ENCODE measurements at places on chromosomes 3 and 15.

DNA sequence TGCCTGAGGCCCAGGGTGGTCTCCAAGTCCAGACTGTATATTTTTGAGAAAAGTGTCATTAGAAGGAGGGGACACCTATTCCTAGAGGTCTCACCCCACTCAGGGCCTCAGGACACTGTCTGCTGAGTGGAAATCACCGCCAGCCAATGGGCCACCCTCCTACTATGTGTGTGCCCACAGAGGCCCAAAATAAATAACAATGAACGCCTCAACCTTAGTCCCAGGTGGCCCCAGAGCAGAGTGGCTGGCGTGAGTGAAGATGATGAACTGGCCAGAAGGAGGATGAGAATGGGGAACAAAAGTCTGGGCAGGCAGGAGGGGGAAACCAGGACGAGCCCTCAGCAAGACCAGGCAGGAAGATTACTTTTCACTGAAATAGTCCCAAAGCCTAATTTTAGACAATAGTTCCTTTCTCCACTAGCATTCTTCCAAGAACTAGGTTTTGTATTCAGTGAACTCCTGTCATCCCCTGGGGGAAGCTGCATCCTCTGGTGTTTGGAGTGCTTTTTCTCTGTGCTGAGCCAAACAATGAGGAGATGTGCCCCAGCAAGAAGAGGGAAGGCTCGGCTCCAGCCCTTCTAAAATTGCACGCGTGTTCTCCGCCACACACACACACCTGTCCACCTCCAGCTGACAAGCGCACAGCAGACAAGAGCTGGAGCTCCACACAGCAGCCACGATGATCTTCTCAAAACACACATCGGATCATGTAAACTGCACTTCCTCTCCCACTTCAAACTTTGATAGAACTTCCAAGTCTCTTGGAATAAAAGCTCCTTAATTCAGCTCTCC is 72.2 kb downstream of the ADCY5 start:
- DNase-seq, result no peak

- DNase-seq, result no peak
Measured at GRCh38 chr15:101510212-101511197, 21.0 kb upstream of the PCSK6 start.

- no peak for DNase-seq
Measured at GRCh38 chr15:101105059-101105891, 146.6 kb downstream of the CHSY1 start.

DNA sequence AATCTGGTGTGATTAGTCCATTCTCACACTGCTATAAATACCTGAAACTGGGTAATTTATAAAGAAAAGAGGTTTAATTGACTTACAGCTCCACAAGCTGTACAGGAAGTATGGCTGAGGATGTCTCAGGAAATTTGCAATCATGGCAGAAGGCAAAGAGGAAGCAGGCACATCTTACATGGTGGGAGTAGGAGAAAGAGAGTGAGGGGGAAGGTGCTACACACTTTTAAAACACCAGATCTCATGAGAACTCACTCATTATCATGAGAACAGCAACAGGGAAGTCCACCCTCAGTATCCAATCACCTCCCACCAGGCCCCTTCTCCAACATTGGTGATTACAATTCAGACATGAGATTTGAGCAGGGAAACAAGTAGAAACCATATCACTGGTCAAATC is 24.0 kb upstream of the ACP3 start:
- DNase-seq, result no peak

DNA sequence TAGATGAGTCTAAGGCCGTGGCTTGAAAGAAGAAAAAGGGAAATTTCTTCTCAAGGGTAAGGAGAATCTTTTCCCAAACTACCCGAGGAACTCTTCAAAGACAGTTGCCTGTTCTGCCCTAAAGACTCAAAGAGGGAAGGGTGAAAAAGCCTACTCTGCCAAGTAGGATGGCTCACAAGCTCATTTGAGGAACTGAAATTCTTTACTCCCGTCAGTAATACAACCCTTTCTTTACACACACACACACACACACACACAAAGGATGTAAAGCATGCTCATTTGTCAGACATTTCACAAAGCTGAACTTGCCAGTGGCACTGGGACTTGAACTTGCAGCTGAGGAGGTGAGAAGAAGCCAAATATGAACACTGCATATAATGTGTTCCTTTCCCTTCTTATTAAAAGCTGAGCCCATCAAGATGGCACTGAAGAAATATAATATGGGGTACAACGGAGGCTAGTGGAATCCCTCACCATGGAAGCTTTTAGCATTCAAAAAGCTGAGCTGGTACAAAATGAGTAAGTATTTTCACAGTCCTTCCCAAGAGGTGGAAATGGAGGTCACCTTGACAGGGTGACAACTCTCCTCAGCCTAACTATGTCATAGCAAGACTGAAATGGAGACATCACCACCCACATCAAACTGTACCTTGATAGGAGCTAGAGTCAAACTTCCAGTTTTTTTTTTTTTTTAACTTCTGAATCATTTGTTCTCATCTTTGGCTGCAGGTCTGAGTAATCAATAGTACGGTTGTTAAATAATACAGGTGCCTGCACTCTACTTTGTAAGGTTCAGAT is 57.6 kb downstream of the TAFA4 start:
- no peak for DNase-seq

DNA sequence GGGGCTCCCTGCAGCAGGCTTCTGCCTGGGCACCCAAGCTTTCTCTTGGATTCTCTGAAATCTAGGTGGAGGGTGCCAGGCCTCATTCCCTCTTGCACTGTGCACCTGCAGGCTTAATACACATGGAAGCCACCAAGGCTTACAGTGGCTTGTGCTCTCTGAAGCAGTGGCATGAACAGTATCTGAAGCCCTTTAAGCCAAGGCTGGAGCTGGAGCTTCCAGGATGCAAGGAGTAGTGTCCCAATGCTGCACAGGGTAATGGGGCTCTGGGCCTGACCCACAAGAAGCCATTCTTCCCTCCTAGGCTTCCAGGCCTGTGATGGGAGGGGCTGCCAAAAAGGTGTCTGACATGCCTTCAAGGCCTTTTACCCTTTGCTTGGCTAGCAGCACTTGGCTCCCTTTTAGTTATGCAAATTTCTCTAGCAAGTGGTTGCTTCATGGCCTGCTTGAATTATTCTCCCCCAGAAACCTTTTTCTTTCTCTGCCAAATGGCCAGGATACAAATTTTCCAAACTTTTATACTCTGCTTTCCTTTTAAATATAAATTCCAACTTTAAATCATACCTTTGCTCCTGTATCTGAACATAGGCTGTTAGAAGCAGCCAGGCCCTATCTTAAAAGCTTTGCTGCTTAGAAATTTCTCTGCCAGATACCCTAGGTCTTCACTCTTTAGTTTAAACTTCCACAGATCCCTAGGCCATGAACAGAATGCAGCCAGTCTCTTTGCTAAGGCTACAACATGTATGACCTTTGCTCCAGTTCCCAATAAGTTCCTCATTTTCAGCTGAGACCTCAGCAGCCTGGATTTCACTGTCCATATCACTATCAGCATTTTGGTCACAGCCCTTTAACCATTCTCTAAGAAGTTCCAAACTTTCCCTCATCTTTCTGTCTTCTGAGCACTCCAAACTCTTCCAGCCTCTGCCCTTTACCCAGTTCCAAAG is 201.1 kb upstream of the LRRFIP2 start:
- DNase-seq, result no peak

DNA sequence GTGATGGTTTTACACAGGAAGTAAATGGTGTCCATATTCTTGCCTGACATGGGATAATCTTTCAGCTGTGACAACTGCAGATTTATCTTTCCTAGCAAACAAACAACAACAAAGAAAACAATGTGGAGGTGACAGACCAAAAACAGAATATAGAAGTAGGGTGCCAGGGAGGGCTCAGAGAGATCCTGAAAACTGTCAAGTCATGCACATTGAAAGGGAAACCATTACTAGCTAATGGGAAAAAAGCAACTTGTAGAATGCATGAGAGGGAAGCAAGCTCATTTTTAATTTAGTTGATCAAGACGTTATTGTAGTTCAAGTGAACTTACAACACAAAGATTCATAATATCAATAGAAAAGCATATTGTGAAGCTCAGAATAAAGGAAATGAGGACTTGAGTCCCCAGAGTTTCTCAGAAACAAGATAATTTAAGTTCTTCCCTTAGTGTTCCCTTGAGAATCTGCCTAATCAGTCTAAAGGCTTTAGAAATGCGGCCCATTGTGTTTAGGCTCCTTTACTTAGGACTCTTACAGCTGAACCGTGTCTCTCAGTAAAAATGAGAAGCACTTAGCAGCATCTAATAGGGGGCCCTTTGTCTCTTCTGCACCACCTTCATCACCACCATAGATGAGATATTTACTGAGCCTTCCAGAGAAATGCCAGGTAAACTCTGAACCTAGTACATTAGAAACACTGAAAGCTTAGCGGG is 115.6 kb upstream of the CADPS start:
- no peak for DNase-seq

DNA sequence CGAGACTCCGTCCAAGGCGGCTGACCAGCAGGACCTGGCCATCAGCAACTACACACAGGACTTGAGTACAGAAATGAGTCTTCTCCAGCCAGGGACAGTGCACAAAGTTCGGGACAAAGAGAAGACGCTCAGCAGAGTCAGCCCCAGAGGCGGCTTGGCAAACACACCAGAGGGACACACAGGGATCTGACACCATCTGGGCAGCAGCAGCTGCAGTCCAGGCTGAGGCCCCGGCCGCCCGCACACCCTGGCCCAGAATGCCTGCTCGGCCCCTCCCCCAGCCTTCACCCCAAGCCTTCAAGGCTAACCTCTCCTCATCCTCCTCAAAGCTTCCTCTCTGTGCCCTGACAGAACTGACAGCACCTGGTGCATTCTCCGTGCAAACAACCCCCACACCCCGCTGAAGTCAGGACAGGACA is 61.1 kb downstream of the XXYLT1 start:
- no peak for DNase-seq

DNA sequence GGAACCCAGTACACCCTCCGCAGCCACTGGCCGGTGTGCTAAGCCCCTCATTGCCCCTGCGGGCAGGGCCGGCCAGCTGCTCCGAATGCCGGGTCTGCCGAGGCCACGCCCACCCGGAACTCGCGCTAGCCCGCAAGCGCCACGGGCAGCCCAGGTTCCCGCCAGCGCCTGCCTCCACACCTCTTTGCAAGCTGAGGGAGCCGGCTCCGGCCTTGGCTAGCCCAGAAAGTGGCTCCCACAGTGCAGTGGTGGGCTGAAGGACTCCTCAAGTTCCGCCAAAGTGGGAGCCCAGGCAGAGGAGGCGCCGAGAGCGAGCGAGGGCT is 81.4 kb upstream of the BCHE start:
- DNase-seq, result no peak

DNA sequence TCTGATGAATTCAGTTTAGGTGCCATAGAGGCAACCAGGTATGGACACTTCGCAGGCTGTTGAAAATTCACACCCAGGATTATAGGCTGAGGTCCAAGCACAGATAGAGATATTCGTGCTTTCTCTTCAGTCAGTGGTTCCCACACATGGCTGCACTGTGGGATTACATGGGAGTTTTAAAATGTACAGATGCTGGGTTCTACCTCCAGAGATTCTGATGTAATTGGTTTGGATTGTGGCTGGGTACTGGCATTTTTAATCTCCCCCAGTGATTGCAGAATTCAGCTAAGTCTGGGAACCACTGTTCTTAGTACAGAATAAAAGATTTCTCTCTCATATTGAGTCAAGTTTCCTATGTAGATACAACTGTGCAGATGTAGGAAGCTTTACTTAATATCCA is 91.6 kb downstream of the FOXB1 start:
- DNase-seq, result no peak

DNA sequence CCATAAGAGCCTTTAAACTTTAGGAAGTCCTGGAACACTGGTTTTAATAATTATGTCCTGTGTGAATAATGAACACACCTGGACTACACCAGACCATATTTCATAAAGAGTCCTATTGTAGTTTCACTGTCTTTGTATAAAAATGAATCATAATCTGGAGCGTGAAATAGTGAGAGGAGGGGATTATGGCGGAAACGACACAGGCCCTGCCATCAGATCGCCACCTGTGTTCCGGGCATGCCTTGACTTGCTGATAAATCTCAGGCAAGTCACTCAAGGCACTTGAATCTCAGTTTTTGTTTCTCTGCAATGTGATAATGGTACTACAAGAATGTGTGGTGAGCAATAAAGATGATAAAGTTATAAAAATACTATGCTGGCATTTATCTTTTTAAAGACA is 995.5 kb downstream of the MCTP2 start:
- DNase-seq, result no peak

DNA sequence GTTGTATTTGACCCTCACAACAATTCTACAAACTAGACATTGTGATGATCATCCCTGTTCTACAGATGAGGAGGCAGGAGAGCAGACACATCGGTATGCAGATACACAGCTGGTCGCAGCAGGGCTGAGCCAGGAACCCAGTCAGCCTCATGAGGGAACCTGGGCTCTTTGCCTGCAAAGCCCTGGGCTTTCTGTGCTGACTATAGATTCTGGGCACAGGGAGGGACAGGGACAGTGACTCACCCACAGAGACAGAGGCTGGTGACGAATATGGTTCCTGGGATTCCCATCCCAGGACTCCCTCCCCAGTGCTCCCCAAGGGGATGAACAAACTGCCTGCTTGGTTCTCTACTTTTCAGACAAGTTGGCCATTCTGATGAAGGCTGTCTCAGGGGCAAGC is 3.8 kb upstream of the CAMP start:
- DNase-seq, result no peak

GRCh38 chr3:27428446-27428845 is 55.7 kb downstream of the SLC4A7 start:
- no peak for DNase-seq

DNA sequence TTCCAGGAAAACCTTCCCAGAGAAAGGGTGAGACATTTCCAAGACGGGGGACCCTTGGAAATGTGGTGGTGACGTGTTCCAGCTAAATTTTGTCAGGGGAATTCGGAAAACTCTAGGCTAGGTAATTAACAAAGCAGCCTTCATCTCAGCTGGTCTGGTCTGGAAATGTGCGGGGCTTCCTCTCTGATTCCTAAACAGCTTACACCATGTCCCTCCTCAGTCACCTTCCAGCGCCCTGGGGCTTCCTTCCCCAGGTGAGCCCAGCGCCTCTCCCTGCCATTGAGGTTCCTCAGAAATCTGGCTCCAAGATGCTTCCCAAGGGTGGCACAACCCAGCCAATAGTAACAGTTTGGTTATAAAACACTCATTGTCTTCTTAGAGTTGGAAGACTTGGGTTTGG is 571 bp downstream of the ACAD9 start:
- DNase-seq, result no peak

DNA sequence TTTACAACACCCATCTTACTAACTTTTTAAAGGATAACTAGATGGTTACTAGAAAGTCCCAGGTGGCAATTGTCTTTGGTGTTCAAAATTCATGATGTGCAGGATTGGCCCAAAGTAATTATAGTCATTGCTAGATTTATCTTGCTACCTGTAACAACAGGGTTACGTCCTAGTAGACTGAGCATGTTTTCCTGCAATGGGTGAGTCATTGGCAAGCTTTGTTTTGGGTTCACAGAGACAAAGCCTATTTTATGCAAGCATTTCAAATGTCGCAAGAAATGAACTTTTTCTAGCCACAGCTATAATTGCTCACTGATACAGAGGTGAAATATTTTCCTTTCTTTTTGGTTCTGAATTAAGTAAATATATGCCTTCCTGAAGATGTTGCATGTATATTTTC is 267.6 kb downstream of the AGBL1 start:
- no peak for DNase-seq

DNA sequence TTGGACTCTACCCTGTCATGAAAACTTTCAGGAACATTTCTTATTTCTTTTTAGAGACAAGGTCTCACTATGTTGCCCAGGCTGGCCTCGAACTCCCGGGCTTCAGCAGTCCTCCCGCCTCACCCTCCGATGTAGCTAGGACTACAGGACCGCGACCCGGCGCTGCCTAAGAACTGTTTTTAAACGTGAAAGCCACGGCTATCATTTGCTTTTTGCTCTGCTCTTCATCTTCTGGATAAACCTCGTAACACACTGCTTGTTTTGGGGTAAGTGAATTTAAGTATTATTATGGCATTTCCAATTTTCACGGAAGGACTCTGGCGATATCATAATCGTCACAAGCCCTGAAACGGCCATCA is 14.3 kb upstream of the CCNL1 start:
- DNase-seq, result no peak
